ENCODE measurements at places on chromosomes 13 and 19.

DNA sequence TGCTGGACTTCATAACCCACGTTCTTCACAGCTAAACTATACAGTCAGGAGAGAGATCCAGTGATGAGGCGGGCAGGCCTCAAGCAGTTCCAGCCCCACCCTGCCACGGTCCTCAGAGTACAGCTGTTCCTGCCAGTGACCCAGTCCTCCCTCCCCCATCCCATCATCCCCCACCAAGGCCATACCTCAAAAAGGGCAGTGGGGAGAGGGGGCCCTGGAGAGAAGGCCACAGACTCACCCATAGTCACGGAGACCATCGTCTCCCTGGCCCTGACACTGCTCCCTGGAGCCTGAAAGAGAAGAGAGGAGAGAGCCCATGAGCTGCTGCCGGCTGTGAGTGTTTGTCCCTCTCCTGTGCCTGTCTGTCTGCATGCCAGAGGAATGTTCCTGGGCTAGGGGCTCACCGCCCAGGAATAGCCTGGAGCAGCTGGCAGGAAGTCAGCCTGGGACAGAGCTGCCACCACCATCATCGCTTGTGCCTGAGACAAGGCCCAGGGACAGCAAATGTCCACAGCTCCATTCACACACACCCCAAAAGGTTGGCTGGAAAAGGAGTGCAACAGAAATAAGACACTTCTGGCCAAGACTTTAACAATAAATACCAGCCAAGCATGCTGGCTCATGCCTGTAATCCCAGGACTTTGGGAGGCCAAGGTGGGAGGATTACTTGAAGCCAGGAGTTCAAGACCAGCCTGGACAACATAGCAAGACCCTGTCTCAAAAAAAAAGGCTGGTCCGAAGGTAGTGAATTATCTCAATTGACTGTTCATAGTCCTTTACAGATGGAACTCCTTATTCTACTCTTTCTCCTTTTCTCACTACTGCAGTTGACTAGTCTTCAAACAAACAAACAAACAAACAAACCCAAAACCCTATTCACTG, 6.4 kb downstream of the C19orf47 start:
- DNase-seq, result no peak

DNA sequence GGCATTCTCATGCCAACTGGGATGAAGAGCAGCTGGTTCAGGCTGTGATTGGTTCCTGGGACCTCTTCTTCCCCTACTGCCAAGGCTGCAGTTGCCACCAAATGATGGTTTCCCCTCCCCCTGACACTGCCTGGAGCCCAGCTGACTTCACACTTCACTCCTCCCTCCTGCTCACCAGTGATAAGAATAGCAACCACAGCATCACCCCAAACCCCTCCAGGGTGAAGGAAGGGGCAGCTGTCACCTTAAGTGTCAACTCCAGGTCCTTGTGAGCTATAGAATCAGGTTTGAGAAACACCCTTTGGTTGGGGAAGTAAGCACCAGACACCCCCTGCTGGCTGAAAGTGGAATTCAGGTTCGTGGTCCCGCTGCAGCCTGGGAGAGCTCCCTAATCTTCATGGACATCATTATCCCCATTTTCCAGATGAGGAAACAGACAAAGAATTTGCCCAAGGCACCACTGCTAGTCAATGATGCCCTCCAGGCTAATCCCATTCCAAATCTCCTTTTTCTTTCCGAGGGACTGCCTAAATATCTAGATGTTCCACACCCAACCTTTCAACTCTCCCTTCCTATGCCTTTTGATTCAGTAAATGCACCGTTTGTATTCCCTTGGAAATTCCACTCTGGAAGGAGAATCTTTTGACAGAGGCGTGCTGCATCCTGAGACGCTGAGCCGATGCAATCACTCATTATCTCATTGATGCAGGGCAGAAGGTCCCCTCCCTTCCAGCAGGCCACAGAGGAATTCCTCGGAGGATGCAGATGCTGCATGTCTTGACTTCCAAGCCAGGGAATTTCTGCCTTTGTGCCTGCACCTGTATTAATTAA, 50.6 kb upstream of the UQCRFS1 start:
- DNase-seq, result peak; percentile 11

GRCh38 chr13:114081761-114082681, 50.4 kb downstream of the RASA3 start:
- no peak for DNase-seq

DNA sequence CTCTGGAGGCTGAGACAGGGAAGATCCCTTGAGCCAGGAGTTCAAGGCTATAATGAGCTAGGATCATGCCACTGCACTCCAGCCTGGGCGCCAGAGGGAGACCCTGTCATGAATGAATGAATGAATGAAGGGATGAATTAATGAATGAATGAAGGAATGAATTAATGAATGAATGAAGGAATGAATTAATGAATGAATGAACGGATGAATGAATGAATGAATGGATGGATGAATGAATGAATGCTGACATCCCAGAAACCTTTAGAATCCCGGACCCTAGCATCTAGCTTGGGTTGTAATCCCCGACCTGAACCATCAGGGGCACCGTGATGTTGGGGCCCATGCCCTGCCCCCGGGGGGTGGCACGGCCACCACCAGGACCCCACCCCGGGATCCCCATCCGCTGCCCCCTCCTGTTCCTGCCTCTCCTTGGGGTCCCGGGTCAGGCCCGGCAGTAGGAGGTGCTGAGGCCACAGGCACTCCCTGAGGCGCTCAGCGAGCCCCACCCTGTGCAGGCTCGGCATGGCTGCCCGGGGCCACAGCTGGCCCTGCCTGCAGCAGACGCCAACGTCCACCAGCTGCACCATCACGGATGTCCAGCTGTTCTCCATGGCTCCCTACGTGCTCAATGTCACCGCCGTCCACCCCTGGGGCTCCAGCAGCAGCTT, 3.4 kb downstream of the EBI3 start:
- DNase-seq, result no peak

- no peak for DNase-seq
Measured at GRCh38 chr13:31610270-31610998, 128.9 kb upstream of the RXFP2 start.

DNA sequence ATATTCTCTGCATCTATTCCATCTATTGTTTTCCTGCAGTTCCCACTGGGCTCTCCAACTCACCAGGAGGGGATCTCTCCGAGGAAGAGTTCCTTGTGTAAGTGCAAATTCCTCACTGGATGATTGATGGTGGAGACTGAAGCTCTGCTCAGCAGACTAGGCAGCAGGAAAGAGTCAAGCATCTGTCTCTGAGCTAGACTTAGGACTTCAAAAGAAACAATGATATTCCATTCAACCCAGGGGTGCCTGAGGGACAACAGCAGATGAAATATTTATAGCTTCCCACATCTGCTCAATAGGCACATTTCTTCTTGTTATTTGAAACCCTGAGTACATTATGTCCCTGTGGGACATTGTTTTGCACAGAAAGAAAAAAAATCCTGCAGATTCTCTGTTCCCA, at the start of the genes OR7A5 and OR7C1:
Gene OR7A5 (minus strand): TSS at position 175 of the 400 bp plus-strand sequence. CDS start 6,944 bp downstream, outside the sequence.
Gene OR7C1 (minus strand): TSS at position 175 of the 400 bp plus-strand sequence. CDS start 35,049 bp downstream, outside the sequence.
- peak; percentile 2 for DNase-seq

GRCh38 chr13:93309886-93310523, 83.4 kb downstream of the GPC6 start:
- DNase-seq, result no peak

DNA sequence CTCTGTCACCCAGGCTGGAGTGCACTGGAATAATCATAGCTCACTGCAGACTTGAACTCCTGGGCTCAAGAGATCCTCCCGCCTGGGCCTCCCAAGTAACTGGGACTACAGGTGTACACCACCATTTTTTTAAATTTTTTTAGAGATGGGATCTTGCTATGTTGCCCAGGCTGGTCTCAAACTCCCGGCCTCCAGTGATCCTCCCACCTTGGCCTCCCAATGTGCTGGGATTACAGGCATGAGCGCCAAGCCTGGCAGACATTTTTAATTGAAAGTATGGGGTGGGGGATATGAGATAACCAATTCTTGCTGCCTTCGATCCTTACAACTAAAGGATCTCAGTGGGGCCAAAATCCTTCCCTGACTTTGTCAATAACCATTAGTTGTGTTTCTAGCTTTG, 91.8 kb downstream of the ZNF557 start:
- no peak for DNase-seq
